ENCODE measurements at places on chromosomes 6 and 20.

- peak; percentile 76 for DNase-seq
Observed at GRCh38 chr6:134060491-134061106, 8.2 kb upstream of the SLC2A12 start.

DNA sequence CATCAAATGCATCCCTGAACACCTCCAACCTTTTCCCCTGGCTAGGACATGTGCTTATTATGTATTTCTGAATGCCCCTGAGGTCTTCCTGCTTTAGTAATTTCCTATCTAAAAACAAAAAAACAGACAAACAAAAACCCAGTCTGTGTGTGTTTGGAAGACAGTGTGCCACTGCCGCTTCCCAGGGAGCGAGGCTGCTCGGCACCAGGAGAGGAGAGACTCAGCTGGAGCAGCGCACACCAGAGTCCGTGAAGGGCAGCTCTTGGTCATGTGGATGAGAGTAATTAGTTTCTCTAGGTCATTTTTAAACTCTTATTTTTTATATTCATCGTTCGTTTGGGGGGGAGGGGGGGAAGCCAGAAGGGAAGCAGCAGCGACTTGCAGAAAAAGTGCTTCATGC, 10.0 kb upstream of the ANKRD60 start:
- no peak for DNase-seq

GRCh38 chr6:25169961-25170360, 109.2 kb upstream of the CARMIL1 start:
- DNase-seq: no peak

DNA sequence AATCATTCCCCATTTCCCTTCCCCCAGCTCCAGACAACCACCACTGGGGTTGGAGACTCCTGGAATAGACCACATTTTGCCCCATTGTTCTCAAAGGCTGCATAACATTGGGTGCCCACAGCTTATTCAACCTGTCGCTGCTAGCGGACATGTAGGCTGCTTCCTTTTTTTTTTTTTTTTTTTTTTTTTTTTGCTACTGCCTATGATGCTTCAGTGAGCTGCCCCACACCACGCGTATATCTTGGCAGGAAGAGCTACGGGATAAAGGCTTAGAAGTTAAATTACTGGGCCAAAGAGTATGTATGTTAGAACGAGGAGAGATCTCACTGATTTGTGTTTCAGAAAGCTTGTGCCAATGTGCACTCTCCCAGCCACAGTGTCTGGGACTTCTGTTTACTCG, 7.0 kb downstream of the LBP start:
- peak; percentile 14 for DNase-seq

GRCh38 chr6:33996120-33996475, 149.8 kb downstream of the GRM4 start:
- no peak for DNase-seq

GRCh38 chr6:4632421-4632820, 143.8 kb upstream of the CDYL start:
- DNase-seq: no peak

DNA sequence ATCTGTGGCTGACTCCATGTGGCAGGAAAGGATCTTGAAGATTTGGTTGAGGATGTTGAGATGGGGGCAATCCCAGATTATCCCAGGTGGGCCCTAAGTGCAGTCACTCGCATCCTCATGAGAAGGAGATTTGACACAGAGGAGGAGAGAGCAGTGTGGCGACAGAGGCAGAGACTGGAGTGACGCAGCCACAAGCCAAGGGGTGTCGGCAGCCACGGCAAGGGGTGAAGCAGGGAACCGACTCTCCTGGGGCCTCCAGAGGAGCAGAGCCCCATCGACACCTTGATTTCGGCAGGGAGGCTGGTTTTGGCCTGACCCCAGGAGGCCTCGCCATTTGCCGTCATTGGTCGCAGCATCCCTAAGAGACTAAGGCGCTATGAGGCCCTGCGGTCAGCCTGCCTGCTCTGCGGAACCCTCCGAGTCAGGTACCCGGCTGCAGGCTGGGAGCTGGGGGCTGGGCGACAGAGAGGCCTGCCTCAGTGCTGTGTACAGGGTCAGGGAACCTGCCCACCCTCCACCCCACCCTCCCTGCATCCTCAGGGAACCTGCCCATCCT, 12.5 kb downstream of the EEF1A2 start:
- no peak for DNase-seq

DNA sequence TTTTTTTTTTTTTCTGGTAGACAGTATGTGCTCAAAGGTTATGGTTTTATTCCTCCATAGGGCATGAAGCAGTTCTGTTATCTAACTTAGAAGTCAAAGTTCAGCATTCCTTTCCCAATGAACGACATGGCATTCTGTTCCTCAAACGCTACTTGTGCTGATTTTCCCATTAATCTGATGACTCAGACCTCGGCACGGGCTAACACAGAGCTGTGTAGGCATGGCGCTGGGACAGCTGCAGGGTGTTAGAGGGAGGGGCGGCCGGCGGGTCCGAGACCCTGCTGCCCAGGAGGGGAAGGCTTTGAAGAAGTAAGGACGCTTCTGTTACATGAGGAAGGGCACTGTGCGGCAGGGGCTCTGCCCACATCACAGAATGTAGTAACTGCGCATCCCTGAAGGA, 93.6 kb upstream of the AGPAT4 start:
- DNase-seq: no peak

DNA sequence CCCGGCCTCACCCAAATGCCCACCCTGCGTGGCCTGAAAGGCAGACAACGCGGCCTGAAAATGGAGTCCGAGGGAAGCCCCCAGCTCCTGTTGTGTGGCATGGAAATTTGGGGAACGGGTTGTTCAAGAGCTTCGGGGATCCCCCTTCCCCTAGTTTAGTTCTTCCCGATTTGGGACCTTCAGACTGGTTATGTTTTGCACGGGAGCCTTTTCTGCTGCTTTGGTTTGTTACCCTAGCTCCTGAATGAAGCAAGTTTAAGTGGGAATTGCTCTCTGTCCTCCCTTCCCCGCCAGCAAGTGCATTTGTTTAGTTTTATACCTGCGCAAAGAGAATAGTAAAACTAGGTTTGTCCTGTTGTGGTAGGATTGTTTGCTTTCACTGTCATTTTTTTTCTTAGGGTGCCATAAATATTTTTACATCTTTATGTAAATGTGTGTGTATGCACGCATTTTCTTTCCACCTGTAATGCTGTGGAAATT, 604 bp downstream of the SH3BGRL2 start:
- peak; percentile 22 for DNase-seq

DNA sequence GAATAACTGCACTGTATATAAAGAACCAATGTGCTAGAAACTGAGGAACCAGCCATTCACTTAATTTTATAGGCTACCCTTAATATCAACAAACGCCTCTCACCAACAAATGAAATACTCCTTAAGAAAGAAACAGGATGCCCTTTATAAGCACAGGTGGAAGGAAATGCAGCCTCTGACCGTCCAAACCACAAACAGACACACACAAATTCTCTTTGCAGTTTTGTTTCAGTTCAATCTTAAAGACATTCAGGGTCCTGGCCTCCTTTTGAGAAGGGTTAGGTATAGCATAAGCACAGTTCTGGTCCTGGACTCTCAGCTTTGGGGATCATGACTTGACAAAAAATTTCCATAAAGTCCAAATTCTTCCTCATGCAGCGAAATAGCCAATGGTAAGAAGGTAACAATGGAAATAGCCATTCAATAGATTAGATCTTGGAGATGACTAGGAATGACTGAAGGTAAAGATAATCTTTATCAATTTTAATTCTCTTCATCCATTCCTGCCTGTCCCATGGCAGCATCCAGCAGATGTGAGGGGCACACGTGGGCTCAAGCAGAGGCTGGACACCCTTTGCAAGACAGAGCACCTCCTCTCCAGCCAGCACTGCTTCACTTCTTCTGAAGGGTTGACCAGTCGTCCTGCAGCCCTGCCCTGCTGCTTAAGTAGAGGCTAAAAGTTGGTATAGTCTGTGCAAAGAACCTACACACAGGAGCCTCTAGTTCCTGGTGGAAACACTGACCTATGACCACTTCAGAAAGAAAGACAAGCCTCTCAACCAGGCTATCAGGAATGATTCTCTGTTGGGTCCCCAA, 123.9 kb downstream of the CD83 start:
- DNase-seq: no peak

- DNase-seq: peak; percentile 96
Observed at GRCh38 chr6:32609731-32610640, 20.3 kb upstream of the HLA-DRB1 start.

- no peak for DNase-seq
Observed at GRCh38 chr20:24761220-24762065, 187.6 kb upstream of the CST7 start.

All from endothelial cell of umbilical vein (primary cell).